ENCODE measurements at places on chromosomes 7 and 10. TPM values are rescaled to one million over a fixed set of nuclear protein-coding genes. Genes with fewer than 3 reads are reported as not detected.

GRCh38 chr10:74799721-74800221 lies 26.6 kb upstream of the KAT6B start:
- peak; percentile 15 for DNase-seq

DNA sequence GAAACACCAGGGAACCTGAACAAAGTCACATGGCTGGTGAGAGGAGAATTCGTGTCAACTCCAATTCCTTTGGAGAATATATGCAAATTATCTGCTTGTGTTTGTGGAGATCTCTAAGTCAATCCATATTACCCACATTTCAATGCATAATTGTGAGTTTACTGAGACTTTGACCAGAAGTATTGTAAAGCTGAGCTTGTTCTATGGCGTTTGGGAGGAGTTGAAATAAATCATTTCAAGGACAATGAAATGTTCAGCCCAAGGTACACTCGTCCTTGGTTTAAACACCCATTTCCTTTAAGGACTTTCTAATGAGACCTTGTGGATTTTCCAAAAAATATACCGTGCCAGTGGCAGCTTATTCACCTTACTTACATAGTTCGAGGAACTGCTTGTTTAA lies 186.6 kb upstream of the HDAC9 start:
- DNase-seq, result no peak

- no peak for DNase-seq
These were observed 1232.2 kb downstream of the XPNPEP1 start for GRCh38 chr10:108691126-108691525.

DNA sequence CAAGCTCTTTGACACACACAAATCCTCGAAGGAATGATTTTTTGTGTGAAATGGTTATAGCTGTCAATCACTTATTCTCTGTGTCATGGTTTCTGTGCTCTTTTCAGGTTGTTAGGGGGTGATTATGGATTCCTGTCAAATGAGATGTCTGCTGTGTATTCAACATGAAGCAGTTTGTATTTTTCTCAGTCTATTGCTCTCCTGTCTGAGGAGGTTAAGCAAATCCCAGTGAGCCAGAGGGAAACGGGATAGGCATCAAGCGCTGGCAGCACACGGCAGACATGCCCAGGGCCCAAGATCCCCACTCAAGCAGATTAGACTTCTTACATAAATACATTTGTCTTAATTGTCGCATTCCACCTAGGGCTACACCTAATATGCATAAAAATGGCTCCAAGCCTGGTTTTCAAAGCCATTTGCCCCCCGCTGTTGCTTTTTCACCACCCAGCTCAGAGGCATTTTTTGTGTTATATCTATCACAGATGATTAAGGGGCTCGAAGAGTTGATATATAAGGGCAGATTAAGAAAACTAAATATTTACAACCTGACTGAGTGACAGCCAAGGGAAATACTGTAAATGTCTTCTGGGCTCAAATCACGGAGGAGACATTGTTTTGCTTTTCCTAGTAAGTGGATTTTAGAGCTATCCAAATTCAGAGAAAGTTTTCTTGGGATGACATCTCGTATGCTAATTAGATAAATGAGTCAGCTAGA lies 192.7 kb upstream of the LRGUK start:
- no peak for DNase-seq

- DNase-seq, result no peak
These were observed 48.0 kb downstream of the BRAF start for GRCh38 chr7:140876519-140877248.

DNA sequence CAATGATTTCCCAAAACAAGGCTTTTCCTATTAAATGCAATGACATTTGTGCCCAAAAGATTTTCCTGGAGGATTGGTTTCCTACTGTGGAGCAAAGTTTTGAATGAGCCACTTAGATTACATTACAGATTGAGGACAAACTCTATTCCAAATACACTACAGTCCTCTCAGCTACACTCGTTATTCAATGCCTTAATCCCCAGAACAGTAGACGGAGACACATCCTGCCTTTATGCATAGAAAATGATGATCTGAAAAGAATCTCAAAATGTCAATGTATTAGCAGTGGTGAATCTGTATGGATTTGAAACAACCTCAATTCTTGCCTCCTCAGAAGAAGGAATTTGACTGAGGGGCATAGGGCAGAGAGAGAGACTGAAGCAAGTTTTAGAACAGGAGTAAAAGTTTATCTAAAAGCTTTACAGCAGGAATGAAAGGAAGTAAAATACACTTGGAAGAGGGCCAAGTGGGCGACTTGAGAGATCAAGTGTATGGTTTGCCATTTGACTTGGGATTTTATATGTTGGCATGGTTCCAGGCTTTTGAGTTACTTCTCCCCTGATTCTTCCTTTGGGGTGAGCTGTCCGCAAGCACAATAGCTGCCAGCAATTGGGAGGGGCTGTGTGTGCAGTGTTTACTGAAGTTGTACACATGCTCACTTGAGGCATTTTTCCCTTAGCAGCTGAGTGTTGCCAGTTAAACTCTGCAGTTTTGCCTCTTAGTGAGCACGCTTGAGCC lies 891.9 kb upstream of the MBL2 start:
- no peak for DNase-seq

DNA sequence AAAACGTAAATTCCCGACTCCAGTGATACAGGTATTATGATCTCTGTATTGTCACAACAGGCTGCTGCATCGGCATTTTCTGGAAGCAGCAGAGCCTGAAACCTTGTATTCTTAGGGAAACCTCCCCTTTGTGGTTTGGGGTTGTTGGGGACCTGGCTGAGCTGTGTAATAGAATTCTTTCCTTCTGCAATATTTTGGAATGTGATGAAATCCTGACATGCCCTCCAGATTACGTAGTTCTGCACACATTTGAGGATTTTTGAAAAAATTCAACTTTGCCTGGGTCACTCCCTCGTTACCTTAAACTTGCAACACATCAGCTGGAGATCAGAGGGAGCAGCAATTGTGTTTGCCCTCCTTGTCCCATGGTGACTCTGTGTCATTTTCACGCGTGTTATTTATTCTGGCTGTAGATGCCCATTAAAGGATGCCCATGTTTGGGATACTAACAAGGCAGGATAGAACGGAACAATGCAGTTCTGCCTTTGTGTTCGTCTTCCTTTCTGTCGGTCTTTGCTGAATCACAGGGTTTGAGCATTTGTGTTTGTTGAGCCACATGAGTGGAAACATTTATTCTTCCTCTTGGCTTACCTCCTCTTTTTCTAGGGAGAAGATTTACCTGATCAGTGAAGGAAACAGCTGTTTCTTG lies 181.7 kb downstream of the TCF7L2 start:
- no peak for DNase-seq

The HPSE2 gene
- total RNA-seq, result not detected

The PGAM2 gene
- 0.34 TPM for total RNA-seq
